ENCODE measurements at places on chromosomes 2 and 18.

DNA sequence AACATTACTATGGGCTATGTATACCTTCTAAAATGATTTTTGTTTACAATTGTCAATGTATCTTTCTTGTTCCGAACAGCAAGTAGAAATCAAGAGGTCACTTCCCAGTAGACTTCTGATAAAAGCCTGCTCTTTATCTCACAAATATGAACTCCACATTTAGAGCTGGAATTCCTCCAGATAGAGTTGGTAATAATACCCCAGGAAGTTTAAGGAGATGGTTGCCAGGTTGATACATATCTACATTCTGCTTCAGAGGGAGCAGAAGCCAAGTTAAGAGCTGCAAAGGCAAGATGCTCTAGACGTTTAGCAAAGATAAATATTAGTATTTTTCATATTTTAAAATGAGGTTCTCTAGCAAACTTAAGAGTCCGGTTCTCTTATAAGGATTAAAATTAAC, 267.0 kb downstream of the ERBB4 start:
- no peak for DNase-seq

GRCh38 chr2:26333293-26333692, 12.7 kb upstream of the SELENOI start:
- no peak for DNase-seq

- no peak for DNase-seq
Measured at GRCh38 chr2:213227458-213227857, 56.8 kb upstream of the SPAG16 start.

DNA sequence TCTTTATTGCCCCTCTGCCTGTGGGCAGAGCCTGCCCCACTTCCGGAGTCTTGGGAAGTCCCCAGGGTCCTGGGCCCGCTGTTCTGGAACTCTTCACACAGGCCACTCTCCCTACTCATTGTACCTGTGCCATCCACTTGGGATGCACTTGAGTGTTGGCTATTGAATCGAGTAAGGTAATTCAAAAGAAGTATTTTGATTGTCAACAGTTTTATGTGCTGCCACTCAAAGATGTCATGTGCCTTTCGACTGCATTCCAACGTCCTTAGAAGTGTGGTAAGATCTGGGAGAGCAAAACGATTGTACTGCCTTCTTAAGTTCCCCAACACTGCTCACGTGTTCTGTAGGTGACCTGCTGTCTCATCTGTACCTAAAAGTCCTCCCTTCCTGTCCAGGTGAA, 77.0 kb upstream of the SMIM21 start:
- no peak for DNase-seq

- DNase-seq, result no peak
Measured at GRCh38 chr2:217947383-217948350, 55.1 kb downstream of the TNS1 start.

DNA sequence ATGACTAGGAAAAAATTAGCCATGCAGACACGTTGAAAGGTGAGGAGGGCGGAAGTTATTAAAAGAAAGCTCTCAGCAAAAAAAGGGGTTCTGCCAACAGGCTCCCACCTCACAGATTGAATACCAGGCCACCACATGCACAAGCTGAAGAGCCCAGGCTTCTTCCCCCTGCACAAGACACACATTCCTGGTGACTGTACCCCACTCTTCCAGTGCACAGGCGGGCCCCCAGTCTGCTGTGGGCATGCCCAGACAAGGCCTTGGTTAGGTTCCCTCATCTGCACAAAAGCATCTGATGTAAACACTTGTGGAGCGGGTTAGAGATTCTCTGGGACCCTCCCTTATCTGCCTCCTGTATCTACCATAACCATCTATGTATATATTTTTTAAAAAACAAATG, 81.7 kb downstream of the AGPS start:
- no peak for DNase-seq

- no peak for DNase-seq
Measured at GRCh38 chr2:85015653-85016360, 44.8 kb downstream of the KCMF1 start.

DNA sequence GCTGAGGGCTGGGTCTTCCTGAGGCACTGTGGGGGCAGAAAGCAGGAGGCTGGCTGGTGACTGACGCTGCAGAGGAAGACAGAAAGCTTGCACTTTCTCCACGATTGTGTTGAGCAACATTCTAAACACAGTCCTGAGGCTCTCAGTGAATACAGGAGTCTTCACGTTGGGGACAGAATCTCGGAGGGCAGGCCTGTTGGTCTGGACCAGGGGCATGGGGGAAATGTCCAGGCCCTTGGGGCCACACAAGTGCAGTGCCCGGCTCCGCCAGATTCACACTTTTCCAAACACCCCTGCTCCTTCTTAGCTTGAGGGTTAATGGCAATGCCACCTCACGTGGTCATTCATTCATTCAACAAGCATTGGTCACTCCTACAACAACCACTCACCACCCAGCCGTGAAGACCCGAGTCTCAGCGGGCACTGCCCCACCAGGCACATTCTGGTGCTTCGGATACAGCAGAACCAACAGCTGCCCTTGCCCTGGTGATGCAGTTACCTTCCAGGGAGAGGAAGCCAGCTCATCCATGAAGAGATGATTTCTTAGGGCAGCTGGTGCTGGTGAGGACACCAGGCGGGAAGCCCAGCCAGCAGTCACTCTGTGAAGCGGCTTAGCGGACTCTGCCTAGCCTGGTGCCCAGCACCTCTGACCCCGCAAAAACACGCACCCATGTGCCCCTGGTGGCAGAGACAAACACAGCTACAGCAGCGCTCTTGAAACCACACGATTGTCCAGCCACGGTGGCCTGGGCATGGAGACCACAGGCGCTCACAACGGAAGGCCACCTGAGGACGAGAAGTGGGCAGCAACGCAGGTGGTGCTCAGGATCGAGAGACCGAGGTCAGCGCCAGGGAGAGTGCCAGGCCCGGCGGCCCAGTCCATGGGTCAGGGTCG, 10.9 kb upstream of the GPC1 start:
- no peak for DNase-seq

DNA sequence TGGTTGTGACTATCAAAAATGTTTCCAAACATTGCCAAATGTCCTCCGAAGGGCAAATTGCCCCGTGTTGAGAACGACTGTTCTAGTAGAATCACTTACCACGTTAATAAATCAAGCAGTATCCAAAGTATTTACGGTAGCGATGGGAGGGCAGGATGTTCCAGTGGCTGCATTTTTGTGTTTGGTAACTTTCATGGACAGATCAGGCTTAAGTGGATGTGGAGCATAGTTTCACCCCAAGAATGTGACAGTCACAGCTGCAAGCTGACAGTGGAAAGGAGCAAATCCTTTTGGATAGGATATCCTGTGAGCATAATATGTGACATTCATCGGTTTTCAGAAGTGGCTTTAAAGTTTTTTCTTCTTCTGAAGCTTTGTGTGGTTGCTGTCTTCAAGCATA, 46.3 kb upstream of the DARS1 start:
- DNase-seq, result no peak

DNA sequence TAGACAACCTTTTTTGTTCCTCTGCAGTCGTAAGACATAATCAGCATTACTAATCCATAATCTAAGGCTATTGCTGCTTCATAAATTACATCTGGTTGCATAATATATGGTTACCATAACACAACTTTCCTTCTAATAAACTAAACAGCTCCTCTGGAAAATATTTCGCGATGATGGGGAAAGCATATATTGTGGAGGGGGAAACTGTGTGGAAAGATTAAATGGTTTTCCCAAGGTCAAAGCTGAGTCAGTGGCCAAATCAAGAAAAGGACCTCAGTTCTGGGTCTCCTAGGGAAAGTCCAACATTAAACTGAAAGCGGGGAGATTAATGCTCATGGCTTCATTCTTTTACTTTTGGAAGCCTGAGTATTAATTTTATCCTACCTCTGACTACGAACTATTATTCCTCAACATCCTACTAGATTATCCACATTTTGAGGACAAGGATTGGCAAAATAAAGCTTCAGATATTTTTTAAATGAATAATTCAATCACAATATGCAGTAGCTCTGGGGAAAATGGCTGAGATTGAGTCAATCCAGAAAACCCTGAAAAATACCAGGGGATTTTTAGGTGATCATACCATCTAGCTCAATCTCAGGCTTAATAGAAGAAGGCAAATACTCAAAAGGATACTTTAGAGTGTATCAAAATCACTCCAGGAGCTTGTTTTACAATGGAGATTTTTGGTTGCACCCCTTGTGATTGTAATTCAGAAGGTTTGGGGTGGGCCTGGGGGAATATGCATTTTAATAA, 33.8 kb upstream of the STK17B start:
- no peak for DNase-seq

DNA sequence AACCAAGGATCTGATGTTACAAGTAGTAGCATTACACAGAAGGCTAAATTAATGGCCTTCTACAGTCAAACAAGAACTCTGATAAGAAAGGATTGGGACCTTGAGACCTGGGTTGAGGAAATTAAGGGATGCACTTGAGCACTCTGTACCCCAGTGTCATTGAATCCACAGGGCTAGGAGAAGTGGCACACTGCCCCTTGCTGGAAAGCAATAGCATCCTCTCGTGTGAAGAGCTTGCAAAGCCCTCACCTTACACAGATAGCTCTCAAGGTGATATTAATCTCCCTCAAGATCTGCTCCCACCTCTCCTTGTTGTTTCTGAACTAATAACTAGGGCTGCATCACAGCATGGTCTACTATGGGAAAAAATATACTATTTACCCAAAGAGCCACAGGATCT, 26.5 kb upstream of the CHST9 start:
- no peak for DNase-seq

GRCh38 chr2:147331790-147332419, 512.9 kb upstream of the ACVR2A start:
- no peak for DNase-seq

All from T1000 (cell line).